ENCODE measurements at places on chromosomes 13 and 19.

GRCh38 chr13:102394158-102395053 lies 7.4 kb downstream of the FGF14 start:
- peak; percentile 93 for DNase-seq

GRCh38 chr19:19900139-19900728 lies 512 bp upstream of the ZNF93 start:
- DNase-seq = no peak

GRCh38 chr19:41877916-41878905 lies 1.1 kb downstream of the CD79A start:
- peak; percentile 71 for DNase-seq

DNA sequence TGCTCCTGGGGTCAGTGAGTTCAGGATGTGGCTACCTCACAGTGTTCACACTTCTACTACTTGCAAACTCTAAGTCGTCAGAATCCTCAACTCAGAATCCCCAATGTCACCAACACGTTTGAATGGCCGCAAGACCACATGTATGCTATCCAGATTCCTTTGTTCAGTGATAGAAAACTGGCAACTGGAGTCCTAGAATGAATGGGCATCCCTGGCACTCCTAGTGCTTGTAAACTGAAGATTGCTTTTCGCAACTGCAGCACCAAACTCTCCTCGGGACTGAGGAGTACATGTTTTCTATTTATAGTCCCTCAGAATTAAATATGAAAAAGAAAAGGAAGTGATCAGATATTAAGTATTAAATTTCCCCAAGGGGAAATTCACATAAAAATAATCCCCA lies 4.9 kb downstream of the SMAD9 start:
- DNase-seq = no peak

DNA sequence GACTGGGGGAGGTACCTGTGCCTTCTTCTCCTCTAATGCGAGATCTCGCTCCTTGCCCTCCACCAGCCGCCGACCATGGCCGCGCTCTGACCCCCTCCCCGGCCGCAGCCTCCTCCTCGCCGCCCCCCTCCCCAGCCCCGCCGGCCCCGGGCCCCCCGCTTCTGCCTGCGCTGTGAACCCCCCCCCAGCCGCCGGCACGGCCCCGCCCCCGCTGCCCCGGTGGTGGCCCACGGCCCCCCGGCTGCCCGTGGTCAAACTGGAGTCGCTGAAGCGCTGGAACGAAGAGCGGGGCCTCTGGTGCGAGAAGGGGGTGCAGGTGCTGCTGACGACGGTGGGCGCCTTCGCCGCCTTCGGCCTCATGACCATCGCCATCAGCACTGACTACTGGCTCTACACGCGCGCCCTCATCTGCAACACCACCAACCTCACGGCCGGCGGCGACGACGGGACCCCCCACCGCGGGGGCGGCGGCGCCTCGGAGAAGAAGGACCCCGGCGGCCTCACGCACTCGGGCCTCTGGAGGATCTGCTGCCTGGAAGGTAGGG lies at the start of gene CACNG8:
TSS of gene CACNG8 (plus strand) at position 51 of the 545 bp plus-strand sequence.
- no peak for DNase-seq

DNA sequence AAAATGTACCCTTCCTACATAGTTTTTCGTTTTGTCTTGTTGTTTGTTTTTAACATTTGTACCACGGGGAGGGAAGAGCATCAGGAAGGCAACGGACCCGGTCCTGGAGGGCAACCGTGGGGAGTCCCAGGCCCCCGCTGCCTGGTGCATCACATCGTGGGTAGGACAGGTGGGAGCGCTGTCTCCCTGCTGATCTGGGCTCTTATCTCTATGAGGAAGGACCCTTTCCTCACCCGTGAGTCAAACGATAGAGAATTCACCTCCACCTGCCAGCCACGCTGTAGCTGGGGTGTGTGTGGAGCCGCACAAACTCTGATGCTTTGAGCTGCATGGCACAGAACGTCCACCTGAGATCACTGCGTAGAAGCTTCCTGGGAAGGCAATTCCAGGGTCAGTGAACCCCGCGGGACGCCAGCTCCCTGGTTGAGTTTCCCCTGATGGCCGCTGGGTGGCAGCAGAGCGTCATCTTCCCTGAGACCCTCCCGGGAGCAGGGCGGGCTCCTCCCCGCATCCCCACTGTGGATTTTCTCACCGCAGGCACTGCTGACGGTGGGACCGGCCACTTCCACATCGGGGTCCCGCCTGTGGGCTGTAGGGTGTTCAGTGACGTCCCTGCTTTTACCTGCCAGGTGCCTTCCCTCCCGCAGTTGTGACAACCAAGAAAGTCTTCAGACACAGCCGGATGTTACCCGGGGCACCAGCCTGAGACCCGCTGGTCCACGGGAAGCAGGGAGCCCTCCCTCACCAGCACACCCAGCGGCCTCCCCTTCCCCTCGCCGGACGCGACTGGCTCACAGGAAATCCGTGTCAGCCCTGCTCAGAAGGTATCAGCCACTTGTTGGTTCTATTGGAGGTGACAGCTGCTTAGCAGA lies 54.7 kb downstream of the ZNF787 start:
- peak; percentile 64 for DNase-seq

DNA sequence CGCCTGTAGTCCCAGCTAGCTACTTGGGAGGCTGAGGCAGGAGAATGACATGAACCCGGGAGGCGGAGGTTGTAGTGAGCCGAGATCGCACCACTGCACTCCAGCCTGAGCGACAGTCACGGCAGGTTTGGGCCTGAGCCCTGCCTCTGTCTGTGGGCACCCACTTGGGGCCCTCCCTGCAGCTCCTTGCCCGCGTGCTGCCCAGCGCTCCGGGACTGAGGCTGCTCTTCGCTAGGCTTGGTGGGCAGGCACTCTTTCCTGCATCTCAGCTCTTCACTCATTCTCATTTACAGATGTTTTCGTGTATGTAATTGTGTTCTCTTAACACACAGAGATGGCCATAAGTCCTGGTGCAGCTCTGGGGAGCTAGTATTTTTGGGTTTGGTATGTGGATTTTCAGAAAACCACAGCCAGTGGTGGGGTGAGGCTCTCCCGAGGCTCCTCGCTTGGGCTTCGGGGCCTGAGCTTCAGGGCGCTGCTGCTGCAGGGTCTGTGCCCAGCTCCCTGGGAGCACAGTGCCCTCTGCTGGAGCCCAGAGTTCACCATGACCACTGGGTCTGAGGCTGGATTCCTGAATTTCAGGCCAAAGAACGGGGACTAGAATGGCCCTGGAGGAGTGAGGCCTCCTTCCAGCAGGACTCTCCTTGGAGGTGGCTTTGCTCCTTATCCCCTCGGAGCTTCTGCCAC lies 15.2 kb downstream of the UPF1 start:
- peak; percentile 88 for DNase-seq

DNA sequence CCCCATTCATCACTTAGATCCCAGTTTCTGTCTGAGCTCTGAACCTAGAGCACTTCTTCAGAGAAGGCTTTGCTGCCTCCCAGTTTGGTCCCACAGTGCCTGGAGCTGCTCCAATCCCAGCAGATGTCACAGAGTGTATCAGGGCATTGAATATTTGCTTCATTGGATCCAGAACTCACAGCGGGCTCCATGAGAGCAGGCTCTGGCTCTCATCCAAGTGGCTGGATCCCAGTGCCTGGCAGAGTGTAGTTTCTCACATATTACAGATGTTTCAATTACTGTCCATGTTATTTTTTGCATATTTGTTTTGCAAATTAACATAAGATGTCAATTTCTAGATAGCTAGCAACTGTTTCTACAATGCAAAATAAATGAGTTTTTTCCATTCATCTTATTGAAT lies 50.6 kb downstream of the MYO16 start:
- DNase-seq = no peak
